SJSA1 (cell line): ENCODE measurements at places on chromosomes 3 and 15. TPM values are rescaled to one million over a fixed set of nuclear protein-coding genes. Genes with fewer than 3 reads are reported as not detected.

ARNT2 gene
- 7.1 and 16.8 TPM in 2 replicates for total RNA-seq

NR1I2 gene
- 0.08 TPM in 1 of 2 replicates, not detected in the other for total RNA-seq

DNA sequence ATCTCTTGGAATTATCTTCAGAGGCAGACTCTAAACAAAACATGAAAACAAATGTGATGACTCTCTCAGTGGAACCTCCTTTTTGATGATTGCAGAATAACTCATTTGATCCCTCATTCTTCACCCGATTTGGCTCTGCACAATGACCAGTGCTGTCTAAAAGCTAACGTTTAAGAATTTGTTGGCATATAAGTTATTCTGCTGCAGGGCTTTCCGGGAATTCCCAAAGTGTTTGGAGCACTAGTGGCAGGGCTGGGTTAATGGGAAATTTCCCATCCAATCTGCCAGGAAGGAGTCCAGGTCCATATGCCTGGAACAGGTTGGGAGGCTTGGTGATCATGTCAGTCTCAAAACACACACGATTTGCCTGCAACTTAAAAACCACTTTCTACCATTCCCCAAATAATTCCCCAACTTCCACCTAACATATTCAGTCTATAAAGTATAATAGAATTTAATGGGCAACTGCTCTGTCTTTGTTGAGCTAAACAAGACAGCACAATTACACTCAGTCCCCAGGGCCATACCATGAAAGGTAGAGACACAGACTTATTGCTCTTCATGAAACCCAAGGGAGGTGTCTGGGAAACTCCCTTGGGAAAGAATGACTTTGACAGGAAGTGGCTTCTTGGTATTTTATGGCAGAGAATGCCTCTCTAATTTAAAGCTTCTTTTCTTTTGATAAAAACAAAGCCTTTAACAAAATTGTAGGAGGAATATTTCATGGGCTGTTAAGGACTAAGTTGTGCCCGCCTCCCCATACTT is 38.0 kb downstream of the ARRDC4 start:
- no peak overlapping the region for H3K4me3 ChIP-seq
- peak overlapping the region; percentile 22; the same call in 1 of the 2 replicates for H3K27ac ChIP-seq
- H3K4me1 ChIP-seq: peaks cover 11% of the 10 kb centered on the region
- no peaks in the 10 kb centered on the region for H3K36me3 ChIP-seq
- no peak for DNase-seq

GRCh38 chr15:57866149-57866736 is 159.7 kb downstream of the POLR2M start:
- H3K4me1 ChIP-seq: no peaks in the 10 kb centered on the region
- H3K27me3 ChIP-seq: no peaks in the 10 kb centered on the region
- peak; percentile 48 for DNase-seq
- H3K4me3 ChIP-seq: no peak overlapping the region

GRCh38 chr3:46460051-46460450 is 4.7 kb downstream of the LTF start:
- H3K4me1 ChIP-seq: peaks cover 18% of the 10 kb centered on the region
- H3K27me3 ChIP-seq: no peaks in the 10 kb centered on the region
- no peaks in the 10 kb centered on the region for H3K36me3 ChIP-seq
- H3K27ac ChIP-seq: no peak overlapping the region
- DNase-seq: no peak
